Effector memory CD8-positive, alpha-beta T cell (primary cell): ENCODE measurements at places on chromosomes 7 and 10.
A peak's percentile ranks its signal among the peaks of the same experiment; 100 is the strongest.

GRCh38 chr10:130018730-130019185, 54.7 kb upstream of the EBF3 start:
- DNase-seq = no peak

GRCh38 chr10:118264838-118265470, 77.2 kb downstream of the FAM204A start:
- no peak for DNase-seq

- DNase-seq = no peak
These were observed 152.0 kb downstream of the PHTF2 start for GRCh38 chr7:77950548-77950947.

GRCh38 chr10:3745521-3745920, 39.5 kb downstream of the KLF6 start:
- no peak for DNase-seq

DNA sequence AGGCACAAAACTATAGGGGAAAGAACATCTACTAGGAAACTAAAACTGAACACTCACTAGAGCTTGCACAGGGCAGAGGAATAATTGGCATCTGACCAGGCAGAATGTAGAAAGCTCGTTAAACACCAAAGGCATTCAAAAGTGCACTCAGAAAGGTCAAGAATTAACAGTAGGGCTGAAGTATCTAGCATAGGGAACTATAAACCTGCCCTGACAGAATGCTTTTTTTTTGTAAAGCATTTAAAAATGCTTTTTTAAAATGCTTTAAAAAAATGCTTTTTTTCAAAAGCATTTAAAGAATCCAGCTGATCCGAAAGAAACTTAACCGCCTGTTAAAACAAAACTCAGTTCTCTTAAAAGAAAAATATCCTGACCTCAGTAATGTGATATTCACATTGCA, 74.6 kb upstream of the EGFR start:
- no peak for DNase-seq

GRCh38 chr7:8714791-8715190, 281.4 kb downstream of the NXPH1 start:
- no peak for DNase-seq

DNA sequence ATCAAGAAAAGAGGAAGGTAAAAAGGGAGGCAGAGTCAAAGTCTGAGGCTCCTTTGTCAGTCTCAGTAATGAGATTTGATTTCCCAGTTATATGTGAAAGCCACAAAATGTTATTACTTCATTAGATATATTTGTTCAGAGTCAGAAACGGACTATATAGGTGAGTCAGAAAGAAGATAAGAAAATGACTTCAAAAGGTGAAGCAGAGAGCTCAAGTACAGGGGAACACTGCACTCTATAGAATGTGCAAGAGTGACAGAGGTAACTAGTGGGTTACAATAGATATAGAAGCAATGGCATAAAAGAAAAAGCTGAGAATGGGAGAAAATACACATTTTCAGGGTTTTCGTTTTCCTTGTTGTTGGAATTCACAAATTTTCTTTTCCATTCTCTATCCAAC, 43.3 kb downstream of the DGKB start:
- DNase-seq = no peak

- no peak for DNase-seq
These were observed 5.8 kb downstream of the KLF6 start for GRCh38 chr10:3779158-3779741.

DNA sequence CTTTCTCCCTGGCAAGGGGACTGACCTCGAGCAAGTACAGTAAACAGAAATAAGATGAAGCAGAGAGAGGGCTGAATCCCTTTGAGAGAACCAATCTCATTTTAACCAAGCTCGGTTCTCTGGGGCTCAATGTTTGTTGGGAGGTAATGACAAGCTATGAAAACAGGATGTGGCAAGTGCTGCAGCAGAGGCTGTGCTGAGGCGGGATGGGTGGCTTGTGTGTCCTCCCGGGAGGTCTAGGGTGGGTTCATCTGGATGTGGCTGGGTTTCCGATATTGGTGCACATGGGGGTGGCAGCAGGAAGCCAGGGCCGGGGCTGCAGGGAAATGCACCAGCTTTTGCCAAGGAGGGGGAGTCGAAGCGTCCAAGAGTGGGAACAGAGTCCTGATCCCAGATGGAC, 84.5 kb downstream of the AOAH start:
- DNase-seq = peak; percentile 42

- DNase-seq = no peak
These were observed 85.9 kb upstream of the PAX2 start for GRCh38 chr10:100659361-100660098.

DNA sequence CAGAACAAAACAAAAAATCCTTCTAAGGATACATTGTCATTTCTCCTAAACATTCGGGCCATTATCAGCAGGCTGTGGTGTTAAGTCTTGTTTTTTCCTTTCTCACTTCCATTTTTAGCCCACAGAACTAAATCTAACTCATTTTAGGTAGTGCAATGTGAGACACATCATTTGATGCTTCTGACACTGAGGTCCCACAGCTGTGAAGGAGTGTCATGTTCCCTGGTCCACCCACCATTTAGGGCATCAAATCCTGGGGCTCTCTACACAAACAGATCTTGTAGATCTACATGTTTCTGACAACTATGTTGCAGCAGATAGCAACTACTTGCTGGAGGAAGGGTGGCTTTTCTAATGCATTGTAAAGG, 232.5 kb upstream of the IGFBP3 start:
- DNase-seq = no peak

DNA sequence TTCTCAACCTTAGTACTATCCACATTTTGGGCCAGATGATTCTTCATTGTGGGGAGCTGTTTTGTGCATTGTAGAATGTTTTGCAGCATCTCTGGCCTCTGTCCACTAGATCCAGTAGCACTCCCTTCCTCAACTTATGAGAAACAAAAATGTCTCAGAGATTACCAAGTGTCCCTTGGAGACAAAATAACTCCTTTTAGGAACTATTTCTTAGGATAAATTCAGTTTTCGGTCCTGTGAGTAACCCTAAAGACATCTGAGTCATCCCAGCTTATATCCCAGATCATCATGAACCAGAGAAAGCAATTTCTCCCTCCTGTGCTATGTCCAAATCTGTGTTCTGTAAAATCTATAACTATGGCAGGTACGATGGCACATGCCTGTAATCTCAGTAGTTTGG, 266.6 kb upstream of the PHYHIPL start:
- DNase-seq = no peak

GRCh38 chr7:74338366-74339108, 49.3 kb downstream of the CLIP2 start:
- no peak for DNase-seq

- no peak for DNase-seq
These were observed 90.4 kb upstream of the FAM171A1 start for GRCh38 chr10:15461353-15462108.

DNA sequence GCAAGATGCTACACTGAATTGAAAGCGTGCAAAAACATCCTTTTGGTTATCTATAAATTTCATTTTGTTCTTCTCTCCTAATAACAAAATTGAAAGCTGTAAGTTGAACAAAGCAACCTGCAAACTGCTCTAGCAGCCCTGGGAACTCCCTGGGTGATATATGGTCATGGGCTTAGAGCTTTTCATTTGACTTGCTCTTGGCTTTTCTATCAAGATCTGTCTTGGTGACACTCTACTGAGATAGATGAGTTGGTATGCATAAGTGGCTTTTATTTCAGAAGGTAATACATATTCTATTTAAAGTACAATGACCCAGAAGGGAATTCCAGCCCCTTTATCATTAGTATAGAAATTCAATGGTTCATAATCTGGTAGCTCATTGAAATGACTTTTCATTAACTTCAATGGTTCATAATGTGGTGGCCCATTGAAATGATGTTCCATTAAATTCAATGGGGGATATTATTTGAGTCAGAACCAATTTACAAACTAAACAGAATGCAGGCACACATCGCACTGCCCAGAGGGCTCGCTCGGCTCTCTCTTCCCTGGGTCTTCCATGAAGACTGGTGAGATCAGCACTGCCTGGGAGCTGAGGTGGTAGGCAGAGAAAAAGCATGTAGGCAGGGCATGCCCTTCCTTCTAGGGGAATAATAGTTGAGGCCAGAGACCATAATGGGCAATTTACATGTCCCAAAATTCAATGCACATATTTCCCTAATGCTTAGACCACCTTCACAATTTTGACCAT, 10.1 kb upstream of the KCNMA1 start:
- DNase-seq = no peak

- no peak for DNase-seq
These were observed 76.2 kb upstream of the PRR15 start for GRCh38 chr7:29487424-29487823.

DNA sequence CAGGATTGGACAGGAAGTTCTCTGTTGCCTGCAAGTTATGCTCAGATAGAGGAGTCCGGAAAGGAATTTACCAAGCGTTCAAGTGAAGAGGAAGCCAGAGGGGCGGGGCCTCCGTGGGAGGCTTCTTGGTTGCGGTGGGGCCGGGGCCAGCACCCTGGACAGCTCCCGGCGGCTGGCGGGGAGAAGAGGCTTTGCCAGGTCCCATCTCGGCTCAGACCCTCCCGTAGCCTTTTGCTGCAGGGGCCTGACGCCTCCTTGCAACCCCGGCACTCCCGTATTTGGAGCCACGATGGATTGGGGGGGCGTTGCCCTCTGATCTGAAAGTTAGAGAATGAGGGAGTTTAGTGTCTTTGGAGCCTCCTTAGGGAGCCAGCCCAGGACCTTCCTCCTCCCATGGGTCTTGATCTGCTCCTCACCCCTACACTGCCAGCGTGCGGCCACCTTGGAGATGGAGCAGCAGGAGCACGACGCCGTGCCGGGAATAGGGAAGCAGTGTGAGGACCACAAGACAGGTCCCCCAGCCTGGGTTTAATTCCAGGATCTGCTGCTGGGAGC, 3.1 kb upstream of the SLC18A3 start:
- peak; percentile 48 for DNase-seq

GRCh38 chr7:137306748-137307147, 36.8 kb downstream of the PTN start:
- DNase-seq = no peak

DNA sequence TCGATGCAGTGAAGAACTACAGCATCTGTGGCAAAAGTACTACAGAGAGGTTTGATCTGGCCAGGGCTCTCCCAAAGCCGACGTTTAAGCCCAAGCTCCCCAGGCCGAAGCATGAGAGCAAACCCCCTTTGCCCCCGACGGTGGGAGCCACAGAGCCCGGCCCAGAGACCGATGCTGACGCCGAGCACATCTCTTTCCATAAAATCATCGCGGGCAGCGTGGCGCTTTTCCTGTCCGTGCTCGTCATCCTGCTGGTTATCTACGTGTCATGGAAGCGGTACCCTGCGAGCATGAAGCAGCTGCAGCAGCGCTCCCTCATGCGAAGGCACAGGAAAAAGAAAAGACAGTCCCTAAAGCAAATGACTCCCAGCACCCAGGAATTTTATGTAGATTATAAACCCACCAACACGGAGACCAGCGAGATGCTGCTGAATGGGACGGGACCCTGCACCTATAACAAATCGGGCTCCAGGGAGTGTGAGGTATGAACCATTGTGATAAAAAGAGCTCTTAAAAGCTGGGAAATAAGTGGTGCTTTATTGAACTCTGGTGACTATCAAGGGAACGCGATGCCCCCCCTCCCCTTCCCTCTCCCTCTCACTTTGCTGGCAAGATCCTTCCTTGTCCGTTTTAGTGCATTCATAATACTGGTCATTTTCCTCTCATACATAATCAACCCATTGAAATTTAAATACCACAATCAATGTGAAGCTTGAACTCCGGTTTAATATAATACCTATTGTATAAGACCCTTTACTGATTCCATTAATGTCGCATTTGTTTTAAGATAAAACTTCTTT, 2.3 kb downstream of the LRRTM3 start:
- DNase-seq = no peak

- DNase-seq = no peak
These were observed 7.6 kb downstream of the CALD1 start for GRCh38 chr7:134787064-134787463.

DNA sequence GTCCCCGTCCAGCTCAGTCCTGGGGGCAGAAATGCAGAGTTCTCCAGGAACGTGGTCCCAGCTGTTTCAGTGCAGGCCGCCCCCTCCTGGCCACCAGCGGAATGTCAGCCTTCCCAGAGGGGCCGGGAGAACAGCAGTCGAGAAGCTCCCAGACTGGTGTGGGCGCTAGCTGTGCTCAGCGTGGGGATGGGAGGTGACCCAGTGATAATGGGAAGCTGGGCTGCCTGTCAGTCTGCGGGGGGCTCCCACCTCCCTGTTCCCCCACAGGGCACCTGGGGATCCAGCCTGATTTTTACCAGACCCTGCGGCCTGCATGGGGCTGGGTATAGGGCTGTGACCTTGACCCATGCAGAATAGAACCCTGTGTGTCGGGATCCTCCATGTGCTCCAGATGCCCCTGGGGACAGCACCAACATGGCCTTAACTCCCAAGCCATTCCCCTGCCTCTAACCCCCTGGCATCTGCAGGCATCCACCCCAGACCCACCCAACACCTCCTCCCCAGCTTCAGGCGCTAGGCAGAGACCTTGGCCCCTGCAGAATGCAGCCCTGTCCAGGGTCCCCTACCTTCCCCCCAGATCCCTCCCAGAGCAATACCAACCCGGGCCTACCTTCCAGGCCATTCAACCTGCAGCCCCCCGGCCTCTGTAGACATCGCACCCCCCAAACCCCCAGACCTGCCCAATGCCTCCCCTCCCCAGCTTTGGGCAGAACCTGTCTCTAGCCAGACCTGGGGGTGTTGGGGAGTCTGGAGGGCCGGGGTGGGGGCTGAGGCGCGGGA, 880 bp upstream of the ELN start:
- DNase-seq = peak; percentile 53

DNA sequence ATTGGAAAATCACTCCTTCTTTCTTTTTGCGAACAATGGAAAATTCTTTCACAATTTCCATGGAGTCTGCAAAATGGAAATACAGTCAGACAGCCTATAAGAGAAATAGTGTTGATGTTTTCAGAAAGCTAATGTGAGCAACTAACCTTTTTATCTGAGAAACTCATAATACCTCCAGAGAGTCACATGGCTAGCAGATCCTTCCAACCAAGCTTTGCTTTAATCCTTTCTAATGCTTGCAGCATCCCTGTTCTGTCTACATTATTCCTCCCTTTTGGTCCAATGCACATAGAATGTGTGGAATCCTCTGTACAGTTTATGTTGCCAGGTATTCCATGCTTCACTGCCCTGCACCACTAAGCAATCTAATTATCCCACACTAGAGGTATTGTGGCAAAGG, 717.5 kb upstream of the LRRN3 start:
- DNase-seq = no peak

GRCh38 chr7:131010029-131010716, 276.2 kb upstream of the KLF14 start:
- DNase-seq = no peak

GRCh38 chr10:79127151-79127961, 58.6 kb downstream of the ZMIZ1 start:
- no peak for DNase-seq

- DNase-seq = no peak
These were observed 75.3 kb upstream of the NKX6-2 start for GRCh38 chr10:132861116-132861691.

- DNase-seq = no peak
These were observed 58.2 kb downstream of the ENTPD1 start for GRCh38 chr10:95814011-95814727.

- DNase-seq = no peak
These were observed 57.7 kb upstream of the EFCAB10 start for GRCh38 chr7:105638902-105639495.

GRCh38 chr10:3700531-3701076, 84.4 kb downstream of the KLF6 start:
- DNase-seq = no peak
